GOT3 (cell line): ENCODE measurements at places on chromosomes 2 and 18.

DNA sequence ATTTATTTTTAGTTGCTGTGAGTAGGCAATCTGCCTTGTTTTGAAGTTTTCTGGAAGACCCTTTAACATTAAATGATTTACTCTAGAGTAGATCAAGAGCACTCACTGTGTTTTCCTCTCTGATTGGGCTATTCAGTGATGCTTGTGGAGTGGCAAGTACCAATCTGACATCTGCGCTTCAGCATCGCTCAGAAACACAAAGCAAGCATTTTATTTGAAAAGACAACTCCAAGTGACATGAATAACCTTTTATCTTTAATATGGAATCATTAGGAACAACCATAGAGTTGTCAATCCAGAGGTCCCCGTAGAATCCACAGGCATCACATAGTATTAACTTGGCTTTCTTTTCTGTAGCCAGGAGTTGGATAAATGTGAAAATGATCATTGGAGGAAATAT, 114.7 kb downstream of the CPS1 start:
- no peak for DNase-seq

GRCh38 chr2:113175736-113176695, 2.2 kb downstream of the PSD4 start:
- DNase-seq: no peak

GRCh38 chr2:70412294-70413070, 110.6 kb upstream of the FAM136A start:
- no peak for DNase-seq

DNA sequence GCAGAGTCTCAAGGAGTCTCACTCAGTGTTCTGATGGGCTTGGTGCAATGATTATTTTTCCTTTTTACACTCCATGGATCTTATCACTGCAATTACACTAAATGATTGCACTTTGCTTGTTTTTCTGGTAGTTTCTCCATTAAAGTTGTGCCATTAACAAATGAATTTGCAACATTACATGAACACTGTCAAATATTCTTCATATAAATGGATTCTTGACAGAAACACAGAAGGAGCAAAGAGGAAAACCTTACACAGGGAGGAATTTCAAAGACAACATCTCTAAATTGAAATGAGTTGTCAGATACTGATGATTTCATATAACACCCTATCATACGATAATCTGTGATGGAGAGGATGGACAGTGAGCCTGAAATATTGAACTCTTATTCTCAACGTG, 65.4 kb upstream of the CHST9 start:
- no peak for DNase-seq

DNA sequence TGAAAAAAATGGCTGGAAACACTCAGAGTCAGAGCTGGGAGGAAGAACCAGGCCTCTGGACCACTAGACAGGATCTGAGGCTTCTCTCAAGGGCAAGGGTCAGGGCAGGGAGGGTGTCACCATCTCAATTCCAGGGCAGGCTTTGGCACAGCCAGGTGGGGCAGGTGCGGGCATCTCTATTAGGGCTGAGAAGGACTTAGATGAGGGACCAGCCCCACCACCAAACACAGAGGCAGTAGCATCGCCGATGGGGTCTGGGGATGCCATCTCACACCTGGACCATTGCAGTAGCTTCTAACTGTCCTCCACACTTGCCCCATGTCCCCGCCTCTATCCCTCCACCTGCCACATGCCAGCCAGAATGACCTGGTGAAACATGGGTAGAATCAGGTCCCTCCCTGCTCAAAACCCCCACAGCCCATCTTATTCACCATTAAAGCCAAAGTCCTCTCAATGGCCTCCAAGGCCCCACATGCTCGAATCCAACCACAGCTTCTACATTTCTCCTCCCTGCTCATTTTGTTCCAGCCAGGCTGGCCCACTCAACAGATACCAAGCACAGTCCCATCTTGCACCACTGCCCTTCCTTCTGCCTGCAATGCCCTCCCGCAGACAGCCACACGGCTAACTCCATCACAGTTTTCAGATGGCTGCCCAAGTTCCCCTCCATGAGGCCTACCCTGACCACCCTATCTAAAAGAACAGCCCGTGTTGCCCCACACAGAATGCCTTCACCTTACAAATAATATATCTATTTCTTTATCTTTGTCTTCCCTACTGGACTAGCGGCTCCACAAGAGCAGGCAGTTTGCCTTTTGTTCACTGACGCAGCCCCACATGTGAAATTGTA, 177.4 kb downstream of the SMAD2 start:
- DNase-seq: no peak

DNA sequence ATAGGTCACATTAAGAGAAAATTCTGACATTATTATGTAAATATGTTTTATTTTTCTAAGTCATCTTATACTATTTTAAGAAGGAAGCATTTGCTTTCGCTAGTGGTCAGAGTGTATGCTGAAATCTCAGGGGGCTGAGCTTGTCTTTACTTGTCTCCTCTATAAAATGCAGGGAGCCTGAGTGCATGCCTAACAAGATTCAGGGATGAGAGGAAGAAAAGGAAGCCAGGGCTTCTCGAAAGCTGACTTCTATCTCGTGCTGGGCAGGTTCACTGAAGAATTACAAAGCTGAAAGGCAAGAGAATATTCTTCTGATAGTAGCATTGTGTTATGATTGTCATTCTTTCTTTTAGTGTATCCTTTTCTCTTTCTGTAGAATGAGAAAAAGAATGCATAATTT, 467.4 kb downstream of the SOX11 start:
- DNase-seq: no peak

- DNase-seq: no peak
Observed at GRCh38 chr2:85811180-85812093, 57.6 kb downstream of the ATOH8 start.

- DNase-seq: no peak
Observed at GRCh38 chr18:23629444-23629946, 33.2 kb downstream of the ANKRD29 start.

DNA sequence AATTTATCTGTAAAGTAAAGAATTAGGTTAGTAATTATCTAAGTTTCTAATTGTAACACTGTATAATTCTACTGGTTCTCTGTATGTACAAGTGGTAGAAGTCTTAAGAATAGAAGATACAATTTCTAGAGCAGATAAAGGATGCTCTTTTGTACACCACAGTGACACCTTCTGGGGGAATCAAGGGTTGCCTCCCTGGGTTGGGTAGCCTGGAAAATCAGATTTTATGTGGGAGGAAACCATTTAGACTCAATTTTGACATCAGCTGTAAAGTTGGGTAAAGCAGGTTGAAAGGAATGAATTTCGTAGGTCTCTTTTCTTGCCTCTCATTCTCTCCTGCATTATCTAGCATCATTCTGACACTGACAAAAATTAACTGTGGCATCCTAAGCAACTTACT, 354.8 kb downstream of the DCC start:
- no peak for DNase-seq

DNA sequence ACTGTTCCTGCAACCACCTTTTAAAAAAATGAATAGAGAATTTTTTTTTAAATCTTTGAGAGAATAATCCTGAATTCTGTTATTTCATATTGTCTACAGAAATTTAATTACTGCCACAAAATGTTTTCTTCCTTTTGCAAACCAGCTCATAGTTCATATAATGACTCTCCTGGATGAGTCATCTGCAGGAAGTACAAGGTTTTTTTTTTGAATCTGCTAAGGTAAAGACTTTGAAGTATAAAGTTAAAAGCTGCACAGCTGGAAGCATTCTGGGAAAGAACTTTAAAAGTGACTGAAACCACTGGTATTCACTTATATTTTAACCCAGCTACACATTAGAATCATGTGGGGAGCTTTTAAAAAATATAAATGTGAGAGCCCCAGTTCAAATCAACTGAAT, 25.4 kb downstream of the SESTD1 start:
- no peak for DNase-seq

- no peak for DNase-seq
Observed at GRCh38 chr2:37500031-37500430, 155.6 kb downstream of the QPCT start.

- no peak for DNase-seq
Observed at GRCh38 chr18:64791236-64791635, 642.3 kb upstream of the LINC00305 start.

DNA sequence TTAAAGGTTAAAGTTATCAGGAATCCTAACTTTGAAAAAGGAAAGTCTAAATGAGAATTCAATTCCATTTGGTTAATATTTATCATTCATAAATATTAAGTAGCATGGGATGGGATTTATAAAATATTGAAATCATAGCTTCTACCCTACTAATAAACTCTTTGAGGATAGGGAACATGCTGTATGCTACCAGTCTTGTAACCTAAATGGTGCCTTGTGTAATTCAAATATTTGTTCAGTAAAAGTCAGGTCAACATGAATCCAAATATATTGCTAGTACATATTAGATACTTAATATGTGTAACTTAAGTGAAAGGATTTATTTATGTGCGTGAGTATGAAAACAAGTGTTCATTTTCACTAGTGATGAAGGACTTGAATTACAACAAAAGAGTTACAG, 94.1 kb downstream of the CAMKMT start:
- no peak for DNase-seq

- no peak for DNase-seq
Observed at GRCh38 chr2:31382452-31383120, 32.0 kb downstream of the XDH start.

DNA sequence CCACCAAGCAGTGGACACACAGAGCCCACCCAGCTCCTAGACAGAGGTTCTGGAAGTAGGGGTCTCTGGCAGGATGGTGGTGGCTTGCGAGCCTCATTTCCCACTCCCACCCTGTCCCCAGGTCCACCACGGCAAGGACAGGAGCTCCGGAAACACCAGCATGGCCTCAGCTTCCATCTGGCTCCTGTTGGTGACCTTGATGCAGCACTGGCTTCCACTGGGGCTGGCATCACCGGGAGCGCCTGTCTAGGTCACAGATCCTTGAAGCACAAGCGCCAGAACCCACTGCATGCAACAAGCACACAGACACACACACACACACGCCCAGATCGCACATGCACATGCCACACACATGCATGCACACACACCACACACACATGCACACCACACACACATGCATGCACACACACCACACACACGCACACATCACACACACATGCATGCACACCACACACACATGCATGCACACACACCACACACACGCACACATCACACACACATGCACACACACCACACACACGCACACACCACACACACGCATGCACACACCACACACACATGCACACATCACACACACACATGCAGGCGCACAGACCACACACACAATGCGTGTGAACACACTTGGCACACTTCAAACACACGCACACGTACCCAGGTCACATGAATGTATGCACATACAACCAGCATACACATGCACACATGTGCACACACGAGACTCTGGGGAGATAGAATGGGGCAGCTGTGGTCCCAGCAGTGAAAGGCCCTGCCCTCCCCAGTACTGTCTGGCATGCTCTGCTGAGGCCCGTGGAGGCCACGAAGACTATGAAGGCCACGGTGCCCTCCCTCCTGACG, 63.7 kb downstream of the TWIST2 start:
- DNase-seq: no peak

GRCh38 chr2:128472789-128473174, 154.1 kb upstream of the HS6ST1 start:
- no peak for DNase-seq

DNA sequence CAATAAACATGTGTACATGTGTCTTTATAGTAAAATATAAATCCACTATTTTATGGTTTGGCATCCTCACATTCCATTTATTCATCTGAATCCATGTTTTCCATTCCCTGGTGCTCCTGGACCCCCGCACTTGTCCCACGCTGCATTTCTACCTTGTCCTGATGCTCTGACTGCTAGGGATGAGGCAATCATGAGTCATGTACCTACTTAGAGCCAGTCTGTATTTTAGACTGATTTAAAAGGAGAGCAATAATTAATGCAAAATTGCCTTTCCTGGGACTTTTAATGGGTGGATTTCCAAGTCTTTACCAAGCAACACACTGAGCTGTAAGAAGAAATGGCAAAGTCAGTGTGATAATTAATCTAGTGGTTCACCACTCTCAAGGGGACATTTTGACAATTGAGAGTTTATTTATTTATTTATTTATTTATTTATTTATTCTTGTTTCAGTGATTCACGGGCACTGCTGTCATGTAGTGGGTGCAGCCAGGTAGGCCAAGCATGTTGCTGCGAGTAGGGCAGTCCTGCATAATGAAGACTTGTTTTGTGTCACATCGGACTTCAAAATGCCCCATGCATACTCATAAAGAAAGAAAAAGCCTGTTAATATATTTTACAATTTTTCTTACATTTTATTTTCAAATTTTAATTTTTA, 419.3 kb upstream of the VWC2L start:
- no peak for DNase-seq

GRCh38 chr2:109662889-109663288, 48.7 kb downstream of the SOWAHC start:
- DNase-seq: no peak

DNA sequence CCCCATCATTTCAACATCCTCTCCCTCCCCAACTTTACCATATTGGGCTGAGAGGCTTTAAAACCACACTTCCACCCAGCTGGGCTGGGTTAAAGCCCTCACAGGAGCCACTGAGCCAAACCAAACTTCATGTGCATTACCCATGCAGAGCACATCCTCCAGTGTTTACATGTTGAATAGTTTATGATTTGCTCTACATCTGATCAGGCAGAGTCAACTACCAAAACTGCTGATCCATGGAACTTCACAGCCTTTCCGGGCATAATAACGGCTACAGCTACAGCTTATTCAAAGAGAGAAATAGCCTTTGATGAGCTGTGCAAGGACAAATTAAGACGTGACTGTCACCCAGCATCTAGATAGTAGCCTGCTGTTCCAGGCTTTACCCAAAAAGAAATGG, 39.0 kb downstream of the MAIP1 start:
- no peak for DNase-seq

GRCh38 chr18:30469091-30469490, 573.5 kb downstream of the DSC3 start:
- DNase-seq: no peak

GRCh38 chr18:35971661-35972196, 750 bp upstream of the RMP24 start:
- no peak for DNase-seq

DNA sequence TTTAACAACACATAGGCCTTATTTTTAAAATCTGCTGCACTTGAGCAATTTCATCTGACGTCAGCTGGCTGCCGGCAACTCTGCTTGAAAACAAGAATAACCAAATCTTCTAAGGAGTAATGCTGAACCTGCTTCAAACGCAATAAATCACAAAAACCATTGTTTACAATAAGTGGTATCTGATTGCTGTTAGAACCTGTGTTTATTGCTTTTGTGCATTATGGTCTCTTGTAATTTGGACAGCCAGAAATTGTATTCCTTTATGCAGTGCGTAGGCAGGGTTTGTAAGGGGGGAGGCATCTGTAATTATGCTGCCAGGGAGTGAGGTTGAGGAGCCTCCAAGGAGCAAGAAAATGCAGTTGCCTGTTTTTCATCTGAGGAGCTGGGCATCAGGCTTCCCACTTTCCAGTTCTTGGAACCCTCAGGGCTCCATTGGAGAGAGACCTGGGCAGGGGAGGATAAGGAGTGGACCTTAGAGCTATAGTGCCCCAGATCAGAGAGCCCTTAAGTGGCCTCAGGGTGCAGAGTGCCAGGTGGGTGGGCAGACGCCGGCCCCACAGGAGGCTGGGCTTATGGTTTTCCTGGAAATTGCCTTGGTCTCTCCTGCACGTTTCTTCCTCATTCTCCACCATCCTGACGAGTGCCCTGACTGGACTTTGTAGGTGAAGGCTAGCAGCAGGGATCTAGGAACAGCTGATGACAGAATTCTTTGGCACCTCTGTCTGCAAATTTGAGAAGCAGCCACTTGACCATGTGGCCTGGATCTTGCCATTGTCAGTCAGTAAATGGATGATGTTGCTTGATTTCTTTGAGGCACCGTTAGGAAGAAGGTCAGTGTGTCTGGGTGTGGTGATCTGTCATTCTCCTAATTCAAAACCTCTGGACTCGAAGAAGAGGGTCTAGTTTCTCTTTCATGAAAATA, 129.2 kb downstream of the KLHL29 start:
- no peak for DNase-seq

- DNase-seq: no peak
Observed at GRCh38 chr2:176127774-176128072, 1.8 kb upstream of the HOXD8 start.
